Pons (tissue), 1 donor: ENCODE measurements at places on chromosomes 1 and 21.
A peak's percentile ranks its signal among the peaks of the same experiment; 100 is the strongest.

GRCh38 chr1:210907251-210907805, 226.6 kb downstream of the KCNH1 start:
- no peak for DNase-seq

DNA sequence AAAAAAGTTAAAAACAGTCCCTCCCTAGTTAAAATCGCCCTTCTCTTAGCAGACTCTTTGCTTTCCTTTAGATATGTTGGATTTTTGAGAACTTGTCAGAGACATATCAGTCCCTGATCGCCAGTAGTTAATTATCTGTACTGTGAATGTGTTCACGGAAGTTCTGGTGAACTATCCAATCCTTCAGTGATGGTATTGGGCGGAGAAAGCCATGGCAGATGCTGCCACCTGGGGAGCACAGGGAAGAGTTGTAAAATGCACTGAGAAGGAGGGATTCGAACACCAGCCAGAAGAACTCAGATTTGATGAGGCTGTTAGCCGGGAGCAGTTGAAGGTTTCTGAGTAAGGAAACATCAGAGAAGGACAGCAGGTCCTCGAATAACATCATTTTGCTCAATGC, 17.5 kb upstream of the KIF14 start:
- no peak for DNase-seq

GRCh38 chr1:156929596-156930238, 9.3 kb downstream of the LRRC71 start:
- DNase-seq: no peak

GRCh38 chr1:206556047-206556749, 48.9 kb downstream of the RASSF5 start:
- no peak for DNase-seq

GRCh38 chr21:34910396-34910795, 138.7 kb downstream of the RUNX1 start:
- DNase-seq: peak; percentile 87

DNA sequence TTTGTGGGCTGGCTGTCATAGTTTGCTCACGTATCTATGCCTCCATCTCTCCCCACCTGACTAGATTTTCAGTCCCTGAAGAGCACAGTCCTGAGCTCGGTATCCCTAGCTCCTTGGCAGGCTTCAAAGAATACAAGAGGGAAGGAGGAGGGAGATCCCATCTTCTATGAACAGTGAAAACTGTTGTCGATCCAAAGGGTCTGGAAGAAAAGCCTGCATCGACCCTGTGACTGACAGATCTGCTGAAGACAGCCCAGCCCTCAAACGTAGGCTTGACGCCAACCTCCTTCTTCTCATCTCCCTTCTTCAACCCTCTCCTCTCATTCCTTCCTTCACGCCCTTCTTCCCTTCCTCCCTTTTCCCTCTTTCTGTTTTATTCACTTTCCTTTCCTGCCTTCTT, 13.3 kb upstream of the ADORA1 start:
- no peak for DNase-seq

DNA sequence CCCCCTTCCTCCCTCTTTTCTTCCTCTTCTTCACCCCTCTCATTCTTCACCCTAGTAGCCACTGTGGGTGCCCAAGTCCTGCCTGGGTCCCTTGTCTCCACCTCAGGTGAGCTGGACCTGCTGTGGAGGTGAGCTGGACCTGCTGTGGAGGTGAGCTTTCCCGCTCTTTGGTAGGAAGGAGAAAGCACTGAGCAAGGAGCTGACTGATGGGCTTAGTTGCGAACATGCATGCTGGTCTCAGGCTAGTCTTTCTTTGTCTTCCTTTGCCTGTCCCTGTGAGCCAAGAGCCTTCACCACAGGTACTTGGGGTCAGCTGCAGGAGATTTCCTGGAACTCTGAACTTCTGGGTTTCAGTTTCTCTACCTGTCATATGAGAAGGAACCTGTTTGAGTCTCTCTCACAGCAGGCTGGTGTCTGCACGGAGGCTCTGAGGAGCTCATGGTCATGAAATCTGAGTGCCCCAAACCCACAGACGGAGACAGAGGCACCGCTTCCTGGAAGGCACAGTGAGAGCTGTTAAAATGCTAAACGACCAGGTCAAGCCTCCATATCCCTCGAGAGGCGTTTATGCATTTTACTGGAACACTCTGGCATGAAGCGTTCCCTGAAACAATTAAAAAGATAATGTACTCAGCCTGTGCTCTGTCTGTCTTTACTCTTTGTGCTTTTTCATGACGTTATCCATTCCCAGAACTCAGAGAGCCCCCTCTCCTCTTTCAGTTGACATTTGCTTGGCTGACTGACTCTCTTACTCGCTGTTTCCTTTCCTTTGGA, 69.5 kb downstream of the RHOU start:
- DNase-seq: no peak

GRCh38 chr21:30306884-30307283, 13.2 kb downstream of the KRTAP26-1 start:
- DNase-seq: no peak

GRCh38 chr1:41807390-41807789, 111.3 kb downstream of the HIVEP3 start:
- no peak for DNase-seq

DNA sequence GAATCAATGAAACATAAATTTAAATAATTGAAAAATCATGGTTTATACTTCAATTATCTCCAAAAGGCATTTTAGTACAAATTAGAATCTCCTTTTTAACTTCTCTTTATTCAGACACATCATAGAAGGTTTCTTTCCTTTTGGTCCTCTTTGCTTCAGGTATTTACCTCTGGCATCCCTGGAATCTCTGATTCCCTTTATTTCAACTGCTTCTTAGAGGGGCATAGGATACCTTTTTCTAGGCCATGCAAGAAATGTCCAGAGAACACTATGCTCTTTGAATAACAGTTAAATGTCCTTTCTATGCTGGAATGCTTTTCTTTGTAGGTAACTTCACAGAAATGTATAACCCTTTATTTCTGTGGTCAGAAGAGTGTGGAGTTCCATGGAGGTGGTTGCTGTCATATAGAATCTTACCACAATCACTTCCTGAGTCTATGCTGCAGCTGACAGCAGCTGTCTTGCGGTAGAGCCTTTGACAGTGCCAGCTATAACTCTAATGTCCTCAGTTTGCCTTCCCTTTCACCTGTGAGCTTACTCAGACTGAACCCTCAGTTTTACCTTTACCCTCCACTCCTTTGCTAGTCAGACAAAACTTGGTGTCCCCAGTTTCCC, 8.6 kb downstream of the LAMC2 start:
- DNase-seq: no peak

DNA sequence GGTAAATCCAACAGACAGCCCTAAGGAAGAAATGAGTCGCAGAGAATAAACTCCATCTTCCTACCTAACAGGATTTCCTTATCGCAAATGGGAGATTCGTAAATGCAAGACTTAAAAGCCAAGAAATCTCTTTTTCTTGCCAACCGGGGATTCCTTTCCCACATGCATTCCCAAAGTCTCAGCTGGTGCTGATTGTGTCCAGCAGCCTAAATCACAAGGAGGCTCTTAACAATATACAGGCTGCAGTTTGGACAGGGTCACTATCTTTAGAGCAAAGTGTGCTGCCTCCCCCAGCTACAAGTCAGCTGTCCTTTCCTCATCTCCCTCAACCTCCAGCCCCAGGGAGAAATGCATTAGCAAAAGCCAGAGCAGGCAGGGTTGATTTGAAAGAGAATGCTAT, 189.8 kb upstream of the PLXNA2 start:
- no peak for DNase-seq

DNA sequence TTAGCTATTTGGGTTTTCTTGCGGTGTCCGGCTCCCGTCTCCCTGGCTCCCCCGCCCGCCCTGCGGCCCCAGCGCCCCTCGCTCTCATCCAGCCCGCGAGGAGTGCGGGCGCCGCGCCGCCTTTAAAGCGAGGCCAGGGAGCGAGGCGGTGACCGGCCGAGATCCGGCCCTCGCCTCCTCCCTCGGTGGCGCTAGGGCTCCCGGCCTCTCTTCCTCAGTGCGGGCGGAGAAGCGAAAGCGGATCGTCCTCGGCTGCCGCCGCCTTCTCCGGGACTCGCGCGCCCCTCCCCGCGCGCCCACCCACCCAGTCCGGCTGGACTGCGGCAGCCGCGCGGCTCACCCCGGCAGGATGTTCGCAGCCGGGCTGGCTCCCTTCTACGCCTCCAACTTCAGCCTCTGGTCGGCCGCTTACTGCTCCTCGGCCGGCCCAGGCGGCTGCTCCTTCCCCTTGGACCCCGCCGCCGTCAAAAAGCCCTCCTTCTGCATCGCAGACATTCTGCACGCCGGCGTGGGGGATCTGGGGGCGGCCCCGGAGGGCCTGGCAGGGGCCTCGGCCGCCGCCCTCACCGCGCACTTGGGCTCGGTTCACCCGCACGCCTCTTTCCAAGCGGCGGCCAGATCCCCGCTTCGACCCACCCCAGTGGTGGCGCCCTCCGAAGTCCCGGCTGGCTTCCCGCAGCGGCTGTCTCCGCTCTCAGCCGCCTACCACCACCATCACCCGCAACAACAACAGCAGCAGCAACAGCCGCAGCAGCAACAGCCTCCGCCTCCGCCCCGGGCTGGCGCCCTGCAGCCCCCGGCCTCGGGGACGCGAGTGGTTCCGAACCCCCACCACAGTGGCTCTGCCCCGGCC, 492 bp downstream of the HLX start:
- DNase-seq: no peak

DNA sequence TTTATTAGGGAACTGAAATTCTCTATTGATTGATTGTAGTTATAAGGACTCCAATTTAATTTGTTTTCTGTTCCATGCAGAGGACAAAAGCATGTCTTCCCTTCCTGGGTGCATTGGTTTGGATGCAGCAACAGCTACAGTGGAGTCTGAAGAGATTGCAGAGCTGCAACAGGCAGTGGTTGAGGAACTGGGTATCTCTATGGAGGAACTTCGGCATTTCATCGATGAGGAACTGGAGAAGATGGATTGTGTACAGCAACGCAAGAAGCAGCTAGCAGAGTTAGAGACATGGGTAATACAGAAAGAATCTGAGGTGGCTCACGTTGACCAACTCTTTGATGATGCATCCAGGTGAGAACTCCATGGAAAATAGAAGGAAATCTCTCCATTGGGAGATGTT, 1.5 kb downstream of the SETDB1 start:
- no peak for DNase-seq

DNA sequence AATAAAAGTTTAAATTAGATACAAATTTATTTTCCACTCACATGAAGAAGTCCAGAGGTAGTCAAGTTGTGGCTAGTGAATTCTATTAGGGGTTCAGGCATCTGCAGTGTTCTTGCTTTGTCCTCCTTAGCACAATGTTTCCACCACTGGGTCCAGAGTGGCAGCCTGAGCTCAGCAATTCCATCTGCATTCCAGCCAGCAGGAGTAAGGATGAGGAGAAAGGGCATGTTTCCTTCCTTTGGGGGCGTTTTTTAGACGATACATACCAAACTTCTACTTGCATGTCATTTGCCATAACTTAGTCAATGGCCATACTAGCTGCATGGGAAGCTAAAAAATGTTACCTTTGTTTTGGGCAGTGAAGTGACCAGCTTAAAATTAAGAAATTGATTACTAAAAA, 98.5 kb upstream of the VANGL1 start:
- DNase-seq: no peak

DNA sequence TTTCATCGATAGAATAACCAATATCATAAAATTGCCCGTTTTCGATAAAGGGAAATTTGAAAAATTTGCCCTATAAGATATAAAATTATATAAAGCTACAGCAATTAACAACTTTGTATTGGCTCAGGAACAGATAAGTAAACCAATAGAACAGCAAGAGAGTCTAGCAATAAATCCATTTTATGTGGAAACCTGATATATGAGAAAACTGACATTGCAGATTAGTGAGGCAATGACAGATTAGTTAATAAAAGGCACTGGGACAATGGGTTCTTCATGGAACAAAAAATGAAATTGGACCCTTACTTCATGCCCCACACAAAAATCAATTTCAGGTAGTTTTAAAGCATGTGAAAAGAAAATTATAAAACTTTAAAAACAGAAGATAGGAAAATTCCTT, 169.9 kb upstream of the ST6GALNAC5 start:
- no peak for DNase-seq

DNA sequence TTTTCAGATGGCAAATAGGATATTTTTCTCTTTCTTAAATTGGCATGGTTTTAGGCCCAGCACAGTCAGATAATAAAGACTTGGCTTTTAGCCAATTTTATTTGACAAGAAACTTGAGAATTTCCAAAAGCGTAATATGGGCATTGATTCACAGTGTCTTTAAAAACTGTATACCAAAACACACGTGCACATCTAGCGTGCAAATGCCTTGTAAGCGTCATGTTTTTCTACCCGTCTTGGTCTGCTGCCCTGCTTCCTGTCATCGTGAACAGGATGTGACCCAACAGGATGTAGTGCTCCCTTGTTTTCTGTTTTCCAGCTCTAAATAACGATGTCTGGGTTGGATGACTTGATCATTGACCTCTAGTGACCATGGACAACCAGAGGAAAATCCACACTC, 24.7 kb upstream of the SLC44A3 start:
- no peak for DNase-seq

DNA sequence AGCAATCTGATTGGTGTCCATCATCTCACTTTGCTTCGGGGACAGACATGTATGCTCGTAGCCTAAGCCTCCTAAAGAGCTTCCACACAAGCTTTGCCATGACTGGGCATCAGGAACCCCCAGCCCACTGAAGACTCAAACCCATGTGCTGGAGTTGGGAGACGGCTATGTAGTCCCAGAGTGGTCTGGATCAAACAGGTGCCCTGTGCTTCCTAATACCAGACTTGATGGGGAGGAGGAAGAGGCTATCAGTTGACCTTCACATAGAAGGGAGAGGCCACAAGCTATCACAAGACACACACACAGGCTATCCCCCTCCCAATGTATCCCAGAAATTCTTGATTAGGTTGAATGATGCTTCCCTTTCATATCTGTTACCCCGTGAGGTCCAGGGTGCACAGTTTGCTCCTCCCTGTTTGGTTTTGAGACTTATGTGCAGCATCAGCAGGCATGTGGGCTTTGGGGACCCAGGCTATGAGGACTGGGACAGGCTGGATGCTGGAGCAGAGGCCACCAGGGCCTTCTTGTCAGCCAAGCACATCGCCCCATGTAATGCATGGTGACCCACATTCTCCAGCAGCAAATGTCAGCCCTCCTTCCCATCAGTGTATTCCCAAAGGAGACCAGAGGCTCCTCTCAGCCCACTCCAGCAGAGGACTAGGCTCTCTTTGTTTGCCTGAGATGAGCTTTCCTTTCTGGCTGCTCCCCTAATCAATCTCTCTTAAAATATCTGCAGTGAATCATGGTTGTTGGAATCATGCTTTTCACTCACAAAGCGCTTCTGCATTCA, 159.8 kb downstream of the GRIK3 start:
- no peak for DNase-seq

DNA sequence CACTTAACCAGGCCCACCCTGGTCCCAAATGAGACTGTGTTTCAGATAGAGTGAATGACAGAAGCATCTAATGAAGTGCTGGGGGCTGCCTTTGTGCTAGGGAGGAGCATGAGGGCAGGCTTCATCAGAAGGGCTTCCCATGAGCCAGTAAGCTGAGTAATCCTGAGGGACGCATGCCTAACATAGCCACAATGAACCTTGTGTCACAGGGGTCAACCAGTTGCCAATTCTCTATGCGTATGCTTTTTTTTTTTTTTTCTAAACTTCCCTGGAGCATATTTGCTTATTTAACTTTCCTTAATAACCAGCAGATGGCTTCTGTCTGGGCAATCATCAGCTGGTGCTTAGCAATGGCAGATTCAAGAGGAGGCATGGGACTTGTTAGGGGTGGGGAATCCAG, 25.5 kb upstream of the CYP2J2 start:
- no peak for DNase-seq
